Renal pelvis (tissue), 12 donors: ENCODE measurements at places on chromosomes 13 and 19. TPM values are rescaled to one million over a fixed set of nuclear protein-coding genes. Genes with fewer than 3 reads are reported as not detected.
A peak's percentile ranks its signal among the peaks of the same experiment; 100 is the strongest.

Gene ZNF284
- polyA plus RNA-seq: 4.1 TPM

Gene CABP5
- not detected for polyA plus RNA-seq

Gene ELOF1
- 54.3 TPM for polyA plus RNA-seq

Gene TNFRSF19
- polyA plus RNA-seq: 46.6 TPM

Gene STOML3
- 0.06 TPM for polyA plus RNA-seq

Gene KLK6
- 40.8 TPM for polyA plus RNA-seq

Gene CADM4
- polyA plus RNA-seq: 61.2 TPM

Gene ELANE
- 0.25 TPM for polyA plus RNA-seq

Gene RETN
- 1.4 TPM for polyA plus RNA-seq

Gene SIGLEC10
- polyA plus RNA-seq: 1.1 TPM

Gene FCAR
- polyA plus RNA-seq: 0.21 TPM

Gene MUC16
- 0.01 TPM for polyA plus RNA-seq

Gene FGF14
- polyA plus RNA-seq: 0.76 TPM

Gene MIDN
- polyA plus RNA-seq: 66.2 TPM

Gene IL11
- 1.2 TPM for polyA plus RNA-seq

DNA sequence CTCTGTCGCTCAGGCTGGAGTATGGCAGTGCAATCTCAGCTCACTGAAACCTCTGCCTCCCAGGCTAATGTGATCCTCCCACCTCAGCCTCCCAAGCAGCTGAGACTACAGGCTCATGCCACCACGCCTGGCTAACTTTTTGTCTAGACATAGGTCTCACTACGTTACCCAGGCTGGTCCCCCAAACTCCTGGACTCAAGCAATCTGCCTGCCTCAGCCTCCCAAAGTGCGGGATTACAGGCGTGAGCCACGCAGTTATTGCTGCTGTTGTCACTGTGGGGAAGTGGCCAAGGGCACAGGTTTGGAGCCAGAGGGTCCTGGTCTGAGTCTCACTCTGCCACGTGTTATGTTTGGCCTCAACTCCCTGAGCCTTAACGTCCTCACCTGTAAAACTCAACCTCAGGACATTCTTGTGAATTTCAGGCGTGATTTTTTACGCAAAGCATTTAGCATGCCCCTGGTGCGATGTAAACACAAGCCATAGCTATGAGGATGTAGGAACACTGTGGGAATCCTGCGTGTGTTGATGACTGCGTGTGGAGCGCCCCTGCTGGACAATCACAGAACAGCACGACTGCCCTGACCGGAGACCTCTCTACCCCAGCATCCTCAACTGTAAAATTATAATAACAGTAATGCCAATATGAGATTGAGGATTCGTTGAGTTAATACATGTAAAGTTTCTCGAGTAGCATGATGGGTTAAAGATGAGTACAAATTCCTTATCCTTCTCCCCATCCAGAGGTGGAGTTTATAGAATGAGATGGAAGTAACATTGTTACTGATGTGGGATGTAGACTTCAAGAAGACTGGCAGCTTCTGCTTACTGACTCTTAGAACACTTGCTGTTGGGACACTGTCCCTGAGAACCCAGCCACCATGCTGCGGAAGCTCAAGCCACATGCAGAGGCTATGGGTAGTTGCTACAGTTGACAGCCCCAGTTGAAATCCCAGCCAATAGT, 41.8 kb upstream of the PNMA8B start:
- DNase-seq: peak; percentile 12

- DNase-seq: no peak
These were observed 19.6 kb downstream of the IER2 start for GRCh38 chr19:13169769-13170168.

DNA sequence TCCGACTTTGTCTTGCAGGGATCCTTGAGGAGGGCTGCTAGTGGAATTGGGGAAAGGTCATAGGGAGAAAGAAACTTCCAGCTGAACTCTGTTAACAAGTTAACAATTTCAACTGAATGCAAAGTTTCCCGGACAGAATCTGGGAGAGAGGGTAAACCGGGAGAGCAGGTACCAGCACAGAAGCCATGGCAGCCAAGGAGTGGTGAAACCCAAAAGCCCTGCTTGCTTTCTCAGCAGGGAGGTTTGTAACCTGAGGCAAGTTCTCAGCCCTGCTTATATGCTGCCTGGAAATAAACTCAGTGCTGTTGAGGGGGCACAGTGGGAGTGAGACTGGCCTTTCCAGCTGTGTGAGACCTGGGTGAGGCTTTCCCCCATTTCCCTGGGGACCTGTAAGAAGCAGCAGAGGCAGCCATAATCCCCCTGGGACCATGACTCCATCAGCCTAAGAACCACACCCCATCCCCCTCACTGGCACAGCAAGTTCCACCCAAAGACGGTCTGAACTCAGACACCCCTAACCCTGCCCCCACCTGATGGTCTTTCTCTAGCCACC, 84.0 kb downstream of the SUCLA2 start:
- no peak for DNase-seq

GRCh38 chr19:1467490-1468273, 11.3 kb downstream of the C19orf25 start:
- DNase-seq: no peak

GRCh38 chr13:32893176-32893575, 123.0 kb upstream of the KL start:
- no peak for DNase-seq

DNA sequence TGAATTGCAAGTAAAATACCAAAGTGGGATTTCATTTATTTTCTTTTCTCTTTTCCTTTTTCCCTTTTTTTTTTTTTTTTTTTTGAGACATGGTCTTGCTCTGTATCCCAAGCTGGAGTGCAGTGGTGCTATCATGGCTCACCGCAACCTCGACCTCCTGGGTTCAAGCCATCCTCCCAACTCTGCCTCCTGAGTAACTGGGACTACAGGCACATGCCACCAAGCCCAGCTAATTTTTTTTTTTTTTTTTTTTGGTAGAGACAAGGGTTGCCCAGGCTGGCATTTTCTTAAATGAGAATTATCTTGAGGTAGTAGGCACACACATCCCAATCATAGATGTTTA, 68.5 kb upstream of the GPR183 start:
- no peak for DNase-seq

DNA sequence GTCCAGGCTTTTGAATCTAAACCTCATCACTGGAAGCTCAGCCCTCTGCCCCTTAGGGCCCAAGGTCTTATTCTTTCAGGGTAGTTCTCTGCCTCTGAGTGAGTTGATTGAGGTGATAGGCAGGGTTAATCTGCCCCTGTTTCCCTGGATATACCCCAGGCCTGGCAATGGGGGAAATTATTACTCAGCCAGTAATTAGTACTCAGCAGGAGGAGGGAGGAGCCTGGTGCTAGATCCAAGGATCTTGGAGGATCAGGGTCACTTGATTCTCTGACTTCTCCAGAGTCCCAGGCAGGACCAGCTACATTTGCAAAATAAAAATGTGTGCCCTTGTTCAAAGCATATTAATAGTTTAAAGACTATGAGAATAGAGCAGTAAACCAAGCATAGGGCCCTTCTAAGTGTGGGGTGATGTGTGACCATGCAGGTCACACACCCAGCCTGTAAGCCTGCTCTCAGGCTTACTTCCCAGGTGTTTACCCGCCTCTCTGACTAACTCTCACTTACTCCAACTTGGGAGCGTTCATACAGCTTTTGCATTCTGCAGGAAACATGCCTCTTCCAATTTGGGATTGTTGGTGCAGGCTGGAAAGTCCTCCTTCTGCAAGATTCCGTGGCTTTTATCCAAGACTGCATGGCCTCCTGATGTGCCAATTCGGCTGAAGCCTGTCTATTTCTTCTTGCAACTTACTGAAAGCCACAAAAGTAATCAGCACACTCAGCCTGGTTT, 7.9 kb upstream of the STK24 start:
- DNase-seq: no peak

- DNase-seq: no peak
These were observed 36.8 kb upstream of the DPRX start for GRCh38 chr19:53594811-53595509.

DNA sequence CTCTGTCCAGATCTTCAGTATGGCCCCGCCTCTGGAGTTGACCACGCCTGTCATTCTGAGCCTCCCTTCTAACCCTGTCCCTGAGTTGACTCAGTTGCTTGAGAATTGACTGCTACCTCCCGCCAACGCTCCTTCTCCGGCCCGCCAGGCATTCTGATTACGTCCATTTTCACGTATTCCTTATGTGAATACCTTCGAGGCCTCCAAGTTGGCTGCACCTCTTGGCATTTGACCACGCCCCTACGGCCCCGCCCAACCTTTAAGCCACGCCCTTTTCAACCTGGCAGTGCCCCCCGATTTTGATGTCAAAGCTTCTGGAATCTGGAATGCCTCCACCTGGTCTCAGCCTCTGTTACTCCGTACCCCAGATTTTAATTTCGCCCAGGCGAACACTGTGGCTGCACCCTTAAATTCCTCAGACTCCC, 1.7 kb upstream of the EML2 start:
- no peak for DNase-seq

GRCh38 chr19:43618921-43619261, 538 bp downstream of the ZNF428 start:
- DNase-seq: no peak

DNA sequence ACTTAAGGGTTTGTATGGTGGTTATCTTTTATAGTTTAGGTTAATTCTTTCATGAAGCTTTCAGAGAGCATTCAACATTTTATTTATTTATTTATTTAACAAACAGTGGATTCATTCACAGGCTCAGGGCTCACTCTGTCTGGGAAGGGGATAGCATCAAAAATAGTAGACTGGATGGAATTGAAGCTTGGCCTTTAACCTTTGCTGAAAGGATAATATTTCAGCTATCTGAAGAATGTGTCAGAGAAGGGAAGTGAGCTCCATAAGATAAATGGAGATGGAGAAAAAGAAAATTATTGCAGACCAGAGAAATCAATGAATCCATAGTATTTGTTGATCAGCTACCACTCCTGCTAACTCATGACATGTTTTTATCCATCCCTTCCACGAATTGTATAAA, 305.6 kb downstream of the COG6 start:
- no peak for DNase-seq

GRCh38 chr13:41900918-41901317, 60.0 kb downstream of the VWA8 start:
- no peak for DNase-seq

- DNase-seq: no peak
These were observed 136.0 kb downstream of the DCLK1 start for GRCh38 chr13:35995136-35995535.

GRCh38 chr13:27476943-27477703, 26.8 kb upstream of the MTIF3 start:
- no peak for DNase-seq

- DNase-seq: no peak
These were observed 14.2 kb downstream of the CHERP start for GRCh38 chr19:16527971-16528521.

- DNase-seq: no peak
These were observed 143.2 kb downstream of the SLITRK5 start for GRCh38 chr13:87814403-87814802.

DNA sequence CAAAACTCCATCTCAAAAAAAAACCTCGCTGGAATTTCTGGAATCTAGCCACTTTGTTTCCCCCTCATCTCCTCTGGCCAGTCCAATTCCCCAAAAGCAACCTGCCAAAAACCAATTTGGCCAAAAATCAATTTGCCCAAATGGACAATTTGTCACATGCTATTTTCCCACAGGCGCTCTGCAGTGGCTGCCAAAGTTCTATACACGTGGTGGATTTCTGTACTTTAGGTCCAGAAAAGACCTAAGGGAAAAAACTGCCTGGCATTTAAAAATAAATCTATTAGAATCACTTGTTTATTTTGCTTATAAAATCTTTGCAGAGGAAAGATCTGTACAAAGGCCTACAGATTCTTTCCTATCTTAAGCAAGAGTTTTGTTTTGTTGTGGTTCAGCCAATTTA, 79.4 kb downstream of the MAP4K1 start:
- DNase-seq: no peak

DNA sequence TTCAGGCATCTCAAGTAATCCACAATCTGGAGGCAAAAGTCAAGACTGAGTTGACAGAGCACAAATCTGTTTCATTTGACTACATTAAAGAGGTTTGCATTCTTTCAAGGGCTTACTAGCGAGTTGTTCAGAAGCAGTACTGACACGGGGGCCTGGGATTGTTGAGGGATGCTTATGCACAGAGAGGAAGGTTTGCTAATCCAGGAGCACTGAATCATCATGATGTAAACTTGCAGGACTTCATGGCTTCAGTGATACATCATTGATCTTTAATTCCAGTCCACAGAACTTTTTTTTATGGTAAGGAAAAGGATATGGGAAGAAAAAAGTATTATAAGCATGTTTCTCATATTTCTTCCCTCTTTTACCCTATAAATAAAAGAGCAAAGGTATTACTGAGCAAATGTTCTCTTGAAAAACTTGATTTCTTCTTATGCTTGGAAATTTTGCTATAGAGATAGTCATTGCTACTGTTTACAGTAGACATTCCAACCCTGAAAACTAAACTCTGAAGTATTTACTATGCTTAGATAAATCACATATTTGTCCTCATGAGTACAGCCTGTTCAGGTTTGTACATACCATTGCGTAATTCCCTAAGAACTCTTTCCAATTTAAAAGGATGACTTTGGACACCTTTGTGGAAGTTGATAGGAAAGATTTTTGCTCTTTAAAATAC, 65.8 kb upstream of the KPNA3 start:
- no peak for DNase-seq

DNA sequence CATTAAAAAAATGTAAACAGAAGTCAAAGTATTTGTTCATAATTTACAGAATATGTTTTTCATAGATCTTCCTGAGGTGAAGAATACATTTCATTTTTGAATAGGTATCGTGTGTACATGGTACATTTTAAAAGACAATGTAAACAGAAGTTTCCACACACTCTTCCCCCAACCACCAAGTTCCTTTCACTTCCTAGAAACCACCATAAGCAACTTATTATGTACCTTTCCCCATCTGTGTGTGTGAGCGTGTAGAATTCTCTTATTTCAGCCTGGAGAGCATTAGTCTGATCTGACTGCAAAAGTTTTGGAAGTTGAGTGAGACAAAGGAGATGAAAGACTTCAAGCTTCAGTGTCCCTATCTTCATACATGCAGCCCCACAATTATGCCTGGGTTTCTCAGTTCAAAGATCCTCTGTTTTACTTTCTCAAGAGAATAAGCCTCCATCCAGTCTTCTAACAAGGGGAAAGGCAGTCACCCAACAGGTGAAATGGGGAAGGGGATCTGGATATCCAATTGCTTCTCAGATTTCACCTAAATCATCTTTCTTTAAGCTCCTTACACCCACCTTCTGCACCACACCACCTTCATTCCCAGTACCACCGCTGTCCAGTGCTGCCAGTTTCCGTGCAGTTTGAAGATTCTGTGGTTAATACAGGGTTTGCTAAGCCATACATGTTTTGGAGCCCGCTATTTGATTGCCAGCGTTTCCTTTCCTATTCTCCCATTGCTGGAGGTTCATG, 2.1 kb downstream of the TEX30 start:
- no peak for DNase-seq

- DNase-seq: no peak
These were observed 4.6 kb downstream of the NFIC start for GRCh38 chr19:3370728-3371591.
